ENCODE measurements at places on chromosomes 6 and 20.

GRCh38 chr20:8901237-8902025 is 167.5 kb upstream of the PLCB4 start:
- no peak for DNase-seq

DNA sequence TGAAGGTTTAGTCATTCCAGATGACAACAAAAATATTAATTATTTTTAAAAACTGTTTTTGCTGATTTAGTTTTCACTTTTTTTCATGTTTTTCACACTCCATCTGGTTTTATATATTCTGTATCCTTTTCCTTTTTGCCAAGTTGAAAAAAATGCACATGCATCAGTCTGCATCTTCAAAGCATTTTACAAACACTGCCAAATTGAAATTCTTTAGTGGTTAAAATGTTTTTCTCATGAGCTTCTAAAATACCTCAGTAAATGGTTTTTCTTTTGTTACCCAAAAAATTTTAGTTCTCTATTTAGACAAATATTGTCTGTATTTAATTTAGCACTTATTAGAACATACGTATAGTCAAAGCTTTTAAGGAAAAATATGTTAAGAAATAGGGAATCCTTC is 386.9 kb upstream of the HSF2 start:
- DNase-seq = no peak

DNA sequence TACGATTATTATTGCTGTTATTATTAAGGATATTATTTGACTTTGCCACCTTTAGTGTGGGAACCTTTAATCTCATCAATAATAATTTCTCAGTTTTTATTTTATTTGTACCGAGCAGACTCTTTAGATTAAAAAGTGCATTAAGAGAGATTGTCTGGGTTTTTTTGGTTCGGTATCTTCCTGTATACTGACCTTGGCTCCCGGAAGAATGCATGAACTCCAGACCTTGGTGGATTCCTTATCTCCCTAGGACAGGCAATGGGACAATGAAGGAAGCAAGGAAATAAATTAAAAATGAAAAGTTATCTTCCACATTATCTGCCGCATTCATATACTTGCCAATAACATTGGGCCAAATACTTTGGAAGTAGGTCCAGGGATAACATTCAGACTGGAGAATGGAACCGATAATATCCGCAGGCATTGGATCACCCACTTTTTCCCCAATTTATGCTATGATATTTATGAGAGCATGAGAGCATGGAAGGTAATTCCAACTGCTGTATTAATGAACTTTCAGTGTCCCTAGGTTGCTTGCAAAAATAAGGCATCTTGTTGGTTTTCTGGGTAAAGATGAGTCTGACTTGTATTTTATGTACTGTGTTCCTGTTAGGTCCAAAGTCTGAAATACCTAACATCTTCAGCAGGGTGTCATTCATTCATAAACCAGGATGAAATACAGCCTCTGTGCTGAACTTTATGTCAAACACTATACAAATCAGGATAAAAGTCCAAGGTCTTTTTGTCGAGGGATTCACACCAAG is 232.1 kb downstream of the PLCB1 start:
- no peak for DNase-seq

GRCh38 chr20:4656491-4656890 is 65.2 kb upstream of the PRND start:
- DNase-seq = no peak

- DNase-seq = no peak
Measured at GRCh38 chr6:108118810-108119768, 44.5 kb upstream of the OSTM1 start.

GRCh38 chr6:110363748-110364147 is 5.6 kb upstream of the METTL24 start:
- no peak for DNase-seq

DNA sequence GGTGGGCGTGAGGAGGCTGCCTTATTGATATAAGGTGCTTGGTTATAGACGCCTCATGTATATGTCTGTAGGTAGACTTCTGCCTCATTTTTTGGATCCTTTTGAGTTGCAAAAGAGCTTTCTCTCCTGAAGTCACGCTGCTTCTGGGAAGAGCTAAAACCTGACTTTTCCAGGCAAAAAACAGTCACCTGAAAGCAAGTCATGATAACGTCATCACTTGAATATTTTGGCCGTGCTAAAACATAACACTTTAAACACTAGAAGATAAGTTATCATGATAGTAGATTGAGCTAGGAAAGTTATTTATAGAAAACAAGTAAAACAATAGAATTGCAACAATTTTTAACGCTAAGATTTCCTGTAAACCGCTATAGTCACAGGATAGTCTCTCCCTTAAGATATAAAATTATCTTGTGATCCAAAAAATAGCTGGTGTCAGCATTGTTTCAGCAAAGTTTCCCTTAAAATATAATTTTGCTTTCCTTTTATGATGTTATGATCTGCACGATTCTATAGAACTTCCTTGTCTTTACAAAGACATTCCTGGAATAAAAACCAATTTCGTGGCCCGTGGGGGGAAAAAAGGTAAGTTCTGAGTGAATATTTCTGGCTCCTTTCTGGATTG is 69.0 kb upstream of the AKAP12 start:
- no peak for DNase-seq

DNA sequence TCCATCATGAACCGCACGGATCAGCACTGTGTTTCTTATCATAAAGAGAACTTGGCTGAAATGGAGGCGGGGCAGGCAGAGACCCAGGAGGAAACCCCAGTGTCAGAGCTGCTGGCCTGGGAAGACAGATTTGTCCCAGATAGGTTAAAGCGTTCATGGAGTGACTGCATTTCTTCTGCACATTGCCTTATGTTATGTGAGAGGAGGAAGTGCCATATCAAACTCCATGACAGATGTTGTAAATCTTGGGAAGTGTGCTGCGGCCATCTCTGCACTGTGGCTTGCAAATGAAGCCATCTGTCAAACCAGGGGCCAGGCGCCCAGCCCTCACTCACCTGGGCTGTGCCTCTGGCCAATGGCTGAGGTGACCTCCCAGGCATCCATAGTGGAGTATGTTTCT is 163.0 kb downstream of the SLC24A3 start:
- DNase-seq = no peak

- DNase-seq = no peak
Measured at GRCh38 chr6:27290065-27290849, 21.8 kb downstream of the POM121L2 start.

Measured in stimulated activated CD4-positive, alpha-beta T cell treated with anti-CD3 and anti-CD28 coated beads, TNF-alpha, amount 100 ng/mL, for 1 hour (primary cell).